ENCODE measurements at places on chromosomes 1 and 21. TPM values are rescaled to one million over a fixed set of nuclear protein-coding genes. Genes with fewer than 3 reads are reported as not detected.
A peak's percentile ranks its signal among the peaks of the same experiment; 100 is the strongest.

The FALEC gene
- total RNA-seq = 0.96 TPM

The SPRR2A gene
- not detected for total RNA-seq

The SRSF10 gene
- total RNA-seq = 49.4 TPM

DNA sequence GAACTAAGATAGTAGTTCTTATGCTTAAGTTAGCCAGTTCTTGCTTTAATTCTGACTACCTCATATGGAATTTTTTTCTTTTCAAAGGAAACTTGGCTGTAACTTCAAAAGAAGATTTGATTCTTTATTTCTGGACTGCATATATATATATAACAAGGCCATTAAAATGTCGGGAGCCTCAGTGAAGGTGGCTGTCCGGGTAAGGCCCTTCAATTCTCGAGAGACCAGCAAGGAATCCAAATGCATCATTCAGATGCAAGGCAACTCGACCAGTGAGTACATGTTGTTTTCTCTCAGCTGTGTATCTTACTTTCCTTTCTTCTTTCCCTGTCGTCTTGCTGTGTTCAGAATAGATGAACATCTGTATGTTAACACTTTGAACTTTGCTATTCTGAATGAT, 21.8 kb downstream of the KIF1B start:
- DNase-seq = no peak
- H3K36me3 ChIP-seq = no peaks in the 10 kb centered on the region
- no peaks in the 10 kb centered on the region for H3K27me3 ChIP-seq

DNA sequence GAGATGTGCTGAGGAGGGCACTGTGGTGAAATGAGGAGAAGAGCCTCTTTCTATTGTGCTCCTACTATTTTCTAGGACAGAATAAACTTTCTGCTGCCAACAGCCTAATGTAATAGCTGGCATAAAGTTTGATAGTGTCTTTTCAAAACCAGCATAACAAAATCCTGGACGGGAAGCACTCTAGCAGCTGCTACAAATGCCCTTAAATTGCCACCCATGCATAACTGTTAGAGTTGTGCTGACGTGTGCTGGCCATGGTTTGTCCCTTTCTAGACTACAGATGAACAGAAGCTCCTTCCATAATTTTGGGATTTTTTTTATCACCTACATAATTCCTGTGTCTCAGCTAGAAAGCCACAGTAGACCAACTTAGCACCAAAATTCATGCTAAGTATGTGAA, 88.5 kb upstream of the DEPDC1 start:
- no peaks in the 10 kb centered on the region for H3K27me3 ChIP-seq
- no peaks in the 10 kb centered on the region for H3K36me3 ChIP-seq
- no peak overlapping the region for H3K27ac ChIP-seq

- H3K27ac ChIP-seq = no peak overlapping the region
- peaks cover 25% of the 10 kb centered on the region for H3K27me3 ChIP-seq
- DNase-seq = no peak
- no peak overlapping the region for H3K4me3 ChIP-seq
- no peaks in the 10 kb centered on the region for H3K36me3 ChIP-seq
Observed at GRCh38 chr21:41707231-41707959, 59.5 kb downstream of the RIPK4 start.

DNA sequence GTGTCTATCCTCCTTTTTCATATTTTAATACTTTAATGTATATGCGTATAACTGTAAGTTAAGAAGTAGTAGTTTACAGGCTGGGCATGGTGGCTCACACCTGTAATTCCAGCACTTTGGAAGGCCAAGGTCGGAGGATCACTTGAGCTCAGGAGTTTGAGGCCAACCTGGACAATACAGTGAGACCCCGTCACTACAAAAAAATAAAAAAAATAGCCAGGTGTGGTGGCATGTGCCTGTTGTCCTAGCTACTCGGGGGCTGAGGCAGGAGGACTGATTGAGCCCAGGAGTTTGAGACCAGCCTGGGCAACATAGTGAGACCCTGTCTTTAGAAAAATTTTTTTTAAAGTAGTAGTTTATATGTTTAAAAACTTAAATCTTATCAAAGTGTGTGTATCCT, 22.3 kb downstream of the ATPAF1 start:
- H3K36me3 ChIP-seq = peaks cover 29% of the 10 kb centered on the region
- DNase-seq = no peak

GRCh38 chr1:6554907-6555778, at the start of gene TAS1R1:
Gene TAS1R1 (plus strand): TSS chr1:6555307. CDS start chr1:6555374, 67 bp downstream.
- H3K4me3 ChIP-seq = peak within 1 kb of the TSS; percentile 100
- H3K36me3 ChIP-seq = peaks cover 11% of the 10 kb centered on the region
- H3K4me1 ChIP-seq = peaks cover 11% of the 10 kb centered on the region
- no peaks in the 10 kb centered on the region for H3K27me3 ChIP-seq
- no peak for DNase-seq

GRCh38 chr1:233487408-233487807, 126.5 kb upstream of the KCNK1 start:
- H3K27ac ChIP-seq = no peak overlapping the region
- DNase-seq = no peak
- no peaks in the 10 kb centered on the region for H3K36me3 ChIP-seq
- no peaks in the 10 kb centered on the region for H3K27me3 ChIP-seq
- no peak overlapping the region for H3K4me3 ChIP-seq

DNA sequence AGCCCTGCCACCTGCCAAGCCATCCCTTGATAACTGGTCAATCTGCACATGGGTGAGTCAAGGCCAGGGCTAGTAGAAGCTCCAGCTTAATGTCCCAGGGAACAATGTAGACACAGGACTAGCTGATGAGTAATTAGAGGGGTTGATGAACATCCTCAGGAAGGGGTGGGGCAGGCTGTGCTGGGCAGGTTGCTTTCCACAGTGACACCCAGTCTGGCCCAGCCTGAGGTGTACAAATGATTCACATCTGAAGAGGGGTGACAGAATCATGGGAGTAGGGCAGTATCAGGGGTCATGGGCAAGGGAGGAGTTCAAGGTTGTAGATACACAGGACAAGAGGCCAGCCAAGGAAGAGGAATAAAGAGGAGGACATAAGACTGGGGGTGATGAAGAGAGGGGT, 4.3 kb downstream of the LPAR3 start:
- DNase-seq = no peak
- H3K4me1 ChIP-seq = no peaks in the 10 kb centered on the region

DNA sequence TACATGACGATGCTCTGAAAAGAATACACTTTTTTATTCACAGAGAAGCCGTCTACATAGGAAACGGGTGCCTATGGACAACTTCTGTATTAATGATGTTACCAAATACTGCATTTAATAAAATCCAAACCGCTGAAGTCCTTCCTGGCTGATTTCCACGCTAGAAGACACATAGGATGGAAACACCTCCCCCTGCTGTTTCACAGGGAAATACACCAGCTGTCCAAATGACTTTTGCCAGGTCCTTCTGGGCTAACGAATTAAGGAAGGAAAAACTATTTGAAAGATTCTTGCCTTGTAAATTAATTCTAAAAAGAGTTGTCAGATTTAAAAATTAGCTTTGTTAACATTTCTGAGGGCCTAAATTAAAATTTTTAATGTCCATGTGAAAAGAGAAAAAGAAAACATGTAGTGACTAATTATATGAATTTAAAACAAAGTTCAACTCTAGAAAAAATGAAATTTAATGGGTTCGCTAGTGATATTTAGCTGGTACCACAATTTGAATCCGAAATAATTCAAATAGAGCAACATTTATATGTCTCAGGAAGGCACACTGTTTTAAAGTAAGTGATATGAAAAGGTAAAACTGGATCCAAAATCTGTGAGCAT, 146.0 kb downstream of the RERE start:
- DNase-seq = no peak
- H3K4me1 ChIP-seq = peaks cover 29% of the 10 kb centered on the region
- H3K27ac ChIP-seq = no peak overlapping the region
- no peaks in the 10 kb centered on the region for H3K36me3 ChIP-seq
- H3K4me3 ChIP-seq = no peak overlapping the region
- H3K27me3 ChIP-seq = no peaks in the 10 kb centered on the region
